ENCODE measurements at places on chromosomes 2 and 18.
A peak's percentile ranks its signal among the peaks of the same experiment; 100 is the strongest.

- no peak for DNase-seq
Measured at GRCh38 chr2:54687595-54688152, 35.8 kb upstream of the EML6 start.

- DNase-seq = no peak
Measured at GRCh38 chr2:134397146-134397896, 143.4 kb downstream of the MGAT5 start.

GRCh38 chr2:207484444-207485391, 45.0 kb upstream of the CREB1 start:
- no peak for DNase-seq

GRCh38 chr2:215505044-215505786, 69.3 kb upstream of the FN1 start:
- no peak for DNase-seq

GRCh38 chr2:127698553-127699355, 2.5 kb upstream of the SFT2D3 start:
- no peak for DNase-seq

- DNase-seq = no peak
Measured at GRCh38 chr2:230777721-230778120, 65.1 kb downstream of the CAB39 start.

DNA sequence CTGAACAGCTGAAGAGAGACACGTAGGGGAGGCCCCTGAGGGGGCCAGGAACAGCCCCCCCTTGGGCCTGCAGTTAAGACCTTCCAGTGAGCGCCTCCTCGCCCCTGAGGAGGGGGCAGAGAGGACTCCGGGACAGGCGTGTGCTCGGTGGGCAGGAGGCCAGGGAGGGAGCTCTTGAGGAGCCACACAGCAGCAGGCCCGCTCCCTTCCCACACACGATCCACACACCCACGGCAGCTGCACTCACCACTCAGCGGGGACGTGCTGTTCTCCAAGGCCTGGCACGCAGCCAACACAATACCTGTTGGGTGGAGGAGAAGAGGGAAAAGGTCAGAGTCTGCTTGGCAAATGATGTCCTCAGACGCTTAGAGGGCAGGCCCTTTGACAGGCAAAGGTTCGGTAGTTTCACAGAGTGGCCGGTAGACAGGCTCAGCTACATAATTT, 39.0 kb downstream of the TGFA start:
- peak; percentile 53 for DNase-seq

GRCh38 chr2:221529177-221529942, 42.7 kb downstream of the EPHA4 start:
- DNase-seq = no peak

- no peak for DNase-seq
Measured at GRCh38 chr18:48533340-48534070, 5.3 kb upstream of the CTIF start.

- no peak for DNase-seq
Measured at GRCh38 chr2:197929008-197929885, 124.9 kb downstream of the PLCL1 start.

GRCh38 chr2:160613466-160614153, 120.0 kb upstream of the RBMS1 start:
- DNase-seq = no peak

DNA sequence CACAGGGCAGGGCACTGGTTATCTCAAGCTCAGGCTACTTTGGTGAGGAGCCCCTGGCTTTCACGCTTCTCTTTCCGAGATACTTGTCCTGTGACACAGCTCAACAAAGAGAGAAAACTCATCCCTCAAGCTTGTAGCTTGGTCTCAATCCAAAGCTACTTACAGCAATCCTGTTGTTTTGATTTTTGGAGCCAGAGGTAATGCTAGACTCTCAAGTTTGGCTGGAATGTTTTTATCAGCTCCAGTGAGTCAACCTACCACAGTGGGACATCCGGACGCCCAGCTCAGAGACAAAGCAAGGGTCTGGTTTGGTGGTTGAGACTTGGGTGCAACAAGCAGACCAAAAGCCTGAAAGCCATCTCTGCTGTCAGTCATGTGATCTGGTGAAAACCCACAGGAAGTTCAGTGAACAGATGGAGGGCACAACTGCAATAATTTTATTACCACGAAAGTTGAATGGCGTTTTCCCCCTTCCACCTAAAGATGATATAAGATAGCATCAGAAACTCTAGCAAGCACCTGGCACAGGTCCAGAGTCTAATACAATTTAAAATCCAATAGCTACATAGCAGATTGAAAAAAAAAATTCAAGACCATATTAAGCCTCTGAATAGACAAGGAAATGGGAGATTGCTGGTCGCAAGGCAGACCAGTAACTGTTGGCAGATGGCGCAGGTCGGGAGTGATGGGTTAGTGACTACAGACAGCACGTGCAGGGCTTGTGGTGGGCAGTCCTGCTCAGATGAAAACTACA, 102.3 kb upstream of the SMAD7 start:
- no peak for DNase-seq
